NCI-H774 (cell line): ENCODE measurements at places on chromosomes 5 and 9.

- DNase-seq, result no peak
Measured at GRCh38 chr9:93522736-93523135, 53.6 kb upstream of the PHF2 start.

GRCh38 chr5:92513067-92513466 is 1068.0 kb downstream of the NR2F1-AS1 start:
- no peak for DNase-seq

GRCh38 chr5:102713682-102714231 is 41.3 kb upstream of the PAM start:
- DNase-seq, result no peak

DNA sequence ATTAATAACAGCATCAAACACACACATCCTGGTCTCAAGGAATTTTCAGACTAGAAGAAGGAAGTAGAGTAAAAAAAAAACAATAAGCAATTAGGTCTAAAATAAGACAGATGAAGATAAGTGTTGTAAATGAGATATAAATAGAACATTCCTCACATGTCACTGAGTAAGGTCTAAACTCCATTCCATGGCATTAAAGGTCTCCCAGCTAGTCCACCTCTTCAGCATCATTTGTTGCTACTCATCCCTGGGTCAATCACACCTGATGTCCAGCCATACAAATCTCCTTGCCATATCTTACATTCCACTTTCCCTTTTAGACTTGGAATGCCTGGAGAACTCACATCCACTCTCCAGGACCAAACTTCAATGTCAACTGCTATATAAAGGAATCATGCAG is 214.1 kb upstream of the KLF4 start:
- no peak for DNase-seq
